Astrocyte (in vitro differentiated cells and primary cell): ENCODE measurements at places on chromosomes 13 and 19.

- DNase-seq: peak; percentile 34
Observed at GRCh38 chr13:72284791-72285190, 417.8 kb upstream of the DACH1 start.

DNA sequence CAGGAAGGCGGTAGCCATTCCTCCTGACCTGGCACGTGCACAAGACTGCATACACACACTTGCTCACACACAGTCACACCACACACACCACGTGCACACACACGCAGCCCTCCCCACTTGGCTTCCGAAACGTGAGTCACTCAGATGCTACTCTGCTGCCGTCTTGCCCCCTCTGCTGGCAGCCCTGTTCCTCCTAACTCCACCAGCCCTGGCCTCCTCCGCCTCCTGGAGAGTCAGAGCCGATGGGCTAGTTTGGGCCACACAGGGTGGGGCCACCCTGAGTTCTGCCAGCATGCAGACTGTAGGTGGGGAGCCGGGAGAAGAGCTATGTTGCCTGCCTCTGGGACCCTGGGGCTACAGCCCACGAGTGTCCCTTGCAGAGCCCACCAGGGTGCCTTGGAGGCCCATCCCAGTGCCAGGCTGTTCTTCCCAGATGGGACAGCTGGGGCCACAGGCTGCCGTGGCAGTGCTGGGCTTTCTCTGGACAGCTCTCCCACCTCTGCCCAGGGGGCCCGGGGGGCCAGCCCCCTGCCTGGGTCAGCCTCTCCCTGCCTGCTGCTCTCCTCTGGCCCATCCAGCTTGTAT lies 12.1 kb downstream of the PIN1 start:
- peak; percentile 90 for DNase-seq

DNA sequence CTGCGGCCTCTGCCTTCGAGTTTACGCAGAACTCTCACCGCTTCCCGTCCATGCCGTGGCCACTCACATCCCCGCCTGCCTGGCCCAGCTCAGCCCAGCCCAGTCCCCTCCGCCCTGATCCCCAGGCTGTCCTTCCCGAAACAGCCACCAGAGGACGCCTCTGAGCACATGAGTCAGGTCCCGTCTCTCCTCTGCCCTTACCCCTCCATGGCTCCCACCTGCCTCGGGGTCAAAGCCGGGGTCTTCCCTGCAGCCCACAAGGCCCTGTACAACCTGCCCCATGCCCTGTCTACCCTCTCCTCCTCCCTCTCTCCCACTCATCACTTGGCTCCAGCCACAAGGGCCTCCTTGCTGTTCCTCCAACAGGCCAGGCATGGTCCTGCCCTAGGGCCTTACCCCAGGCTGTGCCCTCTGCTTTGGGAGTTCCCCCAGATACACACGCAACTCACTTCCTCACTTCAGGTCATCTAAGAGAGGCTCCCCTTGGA lies 8.1 kb upstream of the SEMA6B start:
- no peak for DNase-seq

- peak; percentile 58 for DNase-seq
Observed at GRCh38 chr13:35855531-35856019, 275.6 kb downstream of the DCLK1 start.

GRCh38 chr13:113077566-113077952 lies 28.0 kb upstream of the F7 start:
- DNase-seq: no peak

- DNase-seq: no peak
Observed at GRCh38 chr19:1445185-1445931, 4.6 kb upstream of the APC2 start.

DNA sequence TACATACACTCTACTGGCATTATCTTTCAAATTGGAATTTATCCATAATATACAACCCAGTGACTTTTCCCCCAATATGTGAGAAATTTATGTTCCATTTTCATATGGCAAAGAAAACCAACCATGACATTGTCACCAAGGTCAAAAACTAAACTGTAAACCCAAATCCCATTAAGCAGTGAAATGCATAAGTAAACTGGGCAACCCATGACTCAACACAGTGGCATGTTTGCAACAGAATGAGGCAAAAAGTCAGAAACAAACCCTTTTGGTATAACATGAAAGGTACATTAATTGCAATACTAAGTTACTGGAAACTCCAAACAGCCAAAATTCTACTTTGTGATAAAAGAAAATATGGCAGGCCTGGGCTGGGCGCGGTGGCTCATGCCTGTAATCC lies 4.9 kb downstream of the ZNF878 start:
- no peak for DNase-seq

DNA sequence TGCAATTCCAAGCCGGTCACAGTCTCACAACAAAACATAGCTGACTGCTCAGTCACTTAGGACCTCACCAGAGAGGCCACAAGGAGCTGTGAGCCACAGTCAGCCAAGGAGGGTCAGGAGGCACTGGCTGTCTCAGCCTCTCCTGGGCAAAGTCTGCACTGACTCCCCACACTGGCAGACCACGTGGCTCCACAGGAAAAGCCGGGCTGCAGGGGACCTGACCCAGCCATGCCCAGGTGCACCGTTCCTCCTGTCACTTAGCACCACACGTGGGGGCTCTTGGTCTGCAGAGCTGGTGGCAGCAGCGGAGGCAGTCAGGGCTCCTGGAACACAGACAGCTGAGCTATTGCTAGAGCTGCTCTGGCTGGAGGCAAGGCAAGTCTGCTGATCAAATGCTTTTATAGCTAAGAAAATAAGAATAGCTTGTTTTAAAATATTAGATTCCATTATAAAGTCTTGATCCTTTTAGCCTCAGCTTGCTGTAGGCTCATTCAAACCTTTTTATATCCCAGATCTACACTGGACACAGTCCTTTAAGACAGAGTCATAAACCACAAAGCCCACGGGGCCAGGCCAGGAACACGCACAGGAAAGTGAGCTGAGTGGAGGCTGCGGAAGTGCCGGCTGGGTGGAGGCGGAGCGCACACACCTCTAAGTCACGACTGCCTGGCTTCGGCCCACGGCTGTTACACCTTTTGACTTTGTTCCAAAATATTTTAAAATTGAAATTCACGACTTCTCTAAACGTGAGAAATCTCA lies 744.1 kb downstream of the UQCRFS1 start:
- peak; percentile 69 for DNase-seq

DNA sequence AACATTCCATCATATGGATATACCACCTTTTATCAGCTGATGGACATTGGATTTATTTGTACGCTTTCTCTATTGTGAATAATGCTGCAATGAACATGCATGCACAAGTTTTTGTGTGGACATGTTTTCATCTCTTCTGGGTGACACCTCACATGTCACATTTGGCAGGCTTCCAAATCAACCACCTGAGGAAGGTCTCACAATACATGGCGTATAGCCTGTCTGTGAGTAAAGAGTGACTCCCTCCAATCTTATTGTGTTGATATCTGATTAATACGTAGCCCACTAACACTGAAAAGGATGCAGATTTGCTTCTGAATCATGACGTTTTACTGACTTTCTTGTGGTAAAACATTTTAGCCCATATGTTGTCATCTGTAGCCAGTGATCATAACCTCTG lies 61.1 kb downstream of the SLC15A1 start:
- no peak for DNase-seq

DNA sequence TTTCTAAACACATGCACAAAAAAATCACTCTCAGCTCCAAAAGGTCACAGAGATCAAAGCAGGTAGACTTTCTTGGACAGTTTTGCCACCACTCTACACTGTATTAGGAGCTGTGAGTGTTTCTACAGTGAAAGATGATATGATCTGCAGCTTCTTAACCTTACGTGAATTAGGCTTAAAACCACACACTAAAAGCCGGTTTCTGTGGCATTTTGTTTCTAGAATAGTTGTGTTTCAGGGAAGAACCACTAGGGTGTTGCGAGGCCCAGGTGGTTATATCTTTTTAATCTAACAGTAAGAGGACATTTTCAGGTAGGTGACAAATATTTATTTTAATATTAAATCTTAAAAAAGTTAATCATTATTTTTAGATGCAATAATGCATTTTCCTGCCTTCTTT lies 216.4 kb downstream of the KLF5 start:
- no peak for DNase-seq

GRCh38 chr19:6392221-6393073 lies 517 bp downstream of the GTF2F1 start:
- no peak for DNase-seq

GRCh38 chr13:72875233-72875632 lies 93.3 kb downstream of the PIBF1 start:
- peak; percentile 36 for DNase-seq

DNA sequence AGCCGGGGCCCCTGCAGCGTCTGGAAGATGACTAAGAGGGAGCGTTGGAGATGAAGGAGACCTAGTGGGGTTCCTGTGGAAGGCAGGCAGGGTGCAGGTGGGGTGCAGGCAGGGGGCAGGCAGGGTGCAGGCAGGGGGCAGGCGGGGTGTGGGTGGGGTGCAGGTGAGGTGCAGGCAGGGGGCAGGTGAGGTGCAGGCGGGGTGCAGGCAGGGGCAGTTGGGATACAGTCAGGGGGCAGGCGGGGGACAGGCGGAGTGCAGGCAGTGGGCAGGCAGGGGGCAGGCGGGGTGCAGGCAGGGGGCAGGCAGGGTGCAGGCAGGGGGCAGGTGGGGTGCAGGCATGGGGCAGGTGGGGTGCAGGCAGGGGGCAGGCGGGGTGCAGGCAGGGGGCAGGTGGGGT lies 142.8 kb downstream of the SOX1 start:
- no peak for DNase-seq

- DNase-seq: peak; percentile 27
Observed at GRCh38 chr13:80048030-80048429, 292.9 kb downstream of the SPRY2 start.

GRCh38 chr19:14563989-14564651 lies 7.7 kb downstream of the NDUFB7 start:
- DNase-seq: no peak

DNA sequence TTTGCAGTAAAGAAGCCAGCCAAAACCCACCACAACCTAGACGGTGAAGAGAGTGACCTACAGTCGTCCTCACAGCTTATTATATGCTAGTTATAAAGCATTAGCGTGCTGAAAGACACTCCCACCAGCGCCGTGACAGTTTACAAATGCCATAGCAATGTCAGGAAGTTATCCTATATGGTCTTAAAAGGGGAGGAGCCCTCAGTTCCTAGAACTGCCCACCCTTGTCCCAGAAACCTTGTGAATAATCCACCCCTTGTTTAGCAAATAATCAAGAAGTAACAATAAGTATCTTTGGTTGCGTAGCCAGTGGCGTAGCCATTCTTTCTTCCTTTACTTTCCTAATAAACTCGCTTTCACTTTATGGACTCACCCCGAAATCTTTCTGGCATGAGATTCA lies 227.9 kb upstream of the ARGLU1 start:
- DNase-seq: no peak

DNA sequence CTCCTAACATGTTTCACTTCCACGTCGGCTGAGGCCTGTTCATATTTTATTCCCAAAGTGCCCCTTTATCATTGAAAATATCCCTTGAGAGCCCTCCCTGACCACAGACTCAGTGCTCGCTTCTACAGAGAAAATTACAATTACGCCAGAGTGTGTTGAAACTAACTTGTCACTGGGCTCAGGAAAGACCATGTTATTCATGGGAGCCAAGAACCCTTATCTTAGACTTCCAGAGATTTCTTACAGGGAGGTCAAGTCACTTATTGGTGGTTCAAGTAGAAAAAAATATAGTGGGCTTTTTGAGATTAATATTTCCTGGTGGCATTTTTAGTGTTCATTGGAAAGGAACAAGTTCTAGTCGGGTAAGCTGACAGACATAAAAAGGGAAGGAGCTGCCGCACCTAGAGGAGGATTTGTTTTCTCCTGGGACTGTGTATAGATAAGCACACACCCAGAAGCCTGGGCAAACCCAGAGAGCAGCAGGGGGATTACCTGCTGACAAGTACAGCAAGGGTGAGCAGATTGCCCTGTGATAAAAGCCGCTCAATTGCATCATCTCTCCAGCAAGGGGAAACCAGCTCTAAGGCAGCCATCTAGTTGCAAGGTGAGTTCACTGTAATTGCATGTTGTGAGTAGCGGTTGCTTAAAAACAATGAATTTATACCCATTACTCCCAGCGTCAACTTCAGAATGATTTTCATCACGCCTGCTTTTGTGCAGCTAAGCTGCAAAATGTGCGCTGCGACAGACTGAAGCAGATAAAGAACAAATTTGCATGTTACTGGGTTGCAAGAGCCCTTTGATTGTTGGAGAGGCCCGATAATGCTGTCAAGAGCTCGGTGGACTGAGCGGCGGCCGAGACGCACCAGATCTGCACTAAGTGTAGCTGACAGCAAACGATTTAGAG lies 46.2 kb downstream of the DCT start:
- DNase-seq: no peak

DNA sequence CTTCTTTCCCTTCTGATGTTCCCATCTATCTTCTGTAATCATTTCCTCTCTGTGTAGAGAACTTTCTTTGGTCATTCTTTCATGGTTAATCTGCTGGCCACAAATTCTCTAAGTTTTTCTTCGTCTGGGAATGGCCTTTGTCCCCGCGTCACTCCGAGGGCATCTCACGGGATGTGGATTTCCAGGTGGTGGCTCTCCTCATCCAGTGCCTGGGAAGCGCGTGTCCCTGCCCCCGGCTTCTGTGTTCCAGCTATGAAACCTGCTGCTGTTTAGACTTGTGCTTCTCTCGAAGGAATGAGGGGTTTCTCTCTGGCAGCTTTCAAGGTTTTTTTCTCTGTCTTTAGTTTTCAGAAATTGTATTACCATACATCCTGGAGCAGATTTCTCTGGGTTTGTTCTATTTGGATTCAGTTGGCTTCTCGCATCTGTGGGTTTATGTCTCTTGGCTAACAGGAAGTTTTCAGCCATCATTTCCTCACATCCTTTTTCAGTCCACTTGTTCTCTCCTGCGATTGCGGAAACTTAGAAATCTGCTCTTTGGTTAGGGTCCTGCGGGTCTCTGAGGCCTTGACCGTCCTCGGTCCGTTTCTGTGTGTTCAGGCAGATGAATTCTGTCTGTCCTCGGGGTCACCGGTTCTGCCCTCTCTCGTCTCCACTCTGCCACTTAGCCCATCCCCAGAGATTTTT lies 36.9 kb upstream of the DCUN1D2 start:
- no peak for DNase-seq

DNA sequence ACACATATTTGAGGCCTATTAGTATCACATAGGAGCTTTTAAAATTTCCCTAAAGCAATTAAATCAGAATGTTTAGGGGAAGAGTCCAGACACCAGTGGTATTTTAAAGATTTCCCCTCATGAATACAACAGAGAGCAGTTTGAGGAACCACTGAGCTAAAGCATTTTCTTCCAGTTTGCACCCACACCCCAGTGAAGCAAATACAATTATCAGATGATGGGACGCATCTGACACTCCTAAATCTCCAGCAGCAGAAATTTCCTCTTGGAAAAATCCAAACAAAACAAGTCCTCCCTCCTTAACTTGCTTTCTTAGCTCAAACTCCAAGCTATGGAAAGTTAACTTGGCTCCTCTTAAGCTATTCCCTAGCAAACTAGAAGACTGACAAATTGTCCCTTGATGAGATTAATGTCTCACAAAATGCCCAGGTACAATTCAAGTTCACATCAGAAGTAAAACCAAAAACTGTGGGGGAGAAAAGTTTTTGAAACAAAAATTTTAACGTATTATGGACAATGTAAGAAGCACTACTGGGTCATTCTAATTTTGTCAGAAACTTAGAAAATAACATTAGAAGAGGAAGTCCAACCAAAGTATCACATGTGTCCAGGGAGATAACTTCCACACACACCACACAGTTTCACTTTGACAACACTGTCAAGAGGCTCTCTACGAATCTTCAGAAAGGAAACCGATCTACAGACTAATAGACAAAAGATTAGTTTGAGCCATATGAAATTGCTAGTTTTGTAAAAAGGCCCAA lies 74.1 kb downstream of the ABCC4 start:
- no peak for DNase-seq
